ENCODE measurements at places on chromosomes 16 and 17.
A peak's percentile ranks its signal among the peaks of the same experiment; 100 is the strongest.

DNA sequence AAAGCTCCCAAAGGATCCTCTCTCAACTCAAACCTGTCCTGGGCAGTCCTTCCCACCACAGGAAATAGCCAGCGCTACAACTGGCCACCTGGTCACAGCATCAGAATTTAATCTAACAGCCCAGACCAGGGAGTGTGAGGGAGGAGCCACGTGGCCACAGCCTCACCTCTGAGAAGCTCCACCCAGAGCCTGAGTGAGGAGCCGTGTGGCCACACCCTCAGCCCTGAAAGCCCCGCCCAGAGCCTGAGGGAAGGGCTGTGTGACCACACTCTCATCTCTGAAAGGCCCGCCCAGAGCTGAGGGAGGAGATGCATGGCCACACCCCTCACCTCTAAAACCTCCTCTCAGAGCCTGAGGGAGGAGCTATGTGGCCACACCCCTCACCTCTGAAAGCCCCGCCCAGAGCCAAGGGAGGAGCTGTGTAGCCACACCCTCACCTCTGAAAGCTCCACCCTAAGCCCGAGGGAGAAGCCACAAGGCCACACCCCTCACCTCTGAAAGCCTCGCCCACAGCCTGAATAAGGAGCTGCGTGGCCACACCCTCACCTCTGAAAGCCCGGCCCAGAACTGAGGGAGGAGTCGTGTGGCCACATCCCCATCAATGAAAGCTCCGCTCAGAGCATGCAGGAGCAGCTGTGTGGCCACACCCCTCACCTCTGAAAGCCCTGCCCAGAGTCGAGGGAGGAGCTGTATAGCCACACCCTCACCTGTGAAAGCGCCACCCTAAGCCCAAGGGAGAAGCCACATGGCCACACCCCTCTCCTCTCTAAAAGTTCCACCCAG, 28.6 kb downstream of the SLC38A8 start:
- DNase-seq: peak; percentile 18

- DNase-seq: no peak
Observed at GRCh38 chr16:79069633-79070032, 530.9 kb downstream of the MAF start.

DNA sequence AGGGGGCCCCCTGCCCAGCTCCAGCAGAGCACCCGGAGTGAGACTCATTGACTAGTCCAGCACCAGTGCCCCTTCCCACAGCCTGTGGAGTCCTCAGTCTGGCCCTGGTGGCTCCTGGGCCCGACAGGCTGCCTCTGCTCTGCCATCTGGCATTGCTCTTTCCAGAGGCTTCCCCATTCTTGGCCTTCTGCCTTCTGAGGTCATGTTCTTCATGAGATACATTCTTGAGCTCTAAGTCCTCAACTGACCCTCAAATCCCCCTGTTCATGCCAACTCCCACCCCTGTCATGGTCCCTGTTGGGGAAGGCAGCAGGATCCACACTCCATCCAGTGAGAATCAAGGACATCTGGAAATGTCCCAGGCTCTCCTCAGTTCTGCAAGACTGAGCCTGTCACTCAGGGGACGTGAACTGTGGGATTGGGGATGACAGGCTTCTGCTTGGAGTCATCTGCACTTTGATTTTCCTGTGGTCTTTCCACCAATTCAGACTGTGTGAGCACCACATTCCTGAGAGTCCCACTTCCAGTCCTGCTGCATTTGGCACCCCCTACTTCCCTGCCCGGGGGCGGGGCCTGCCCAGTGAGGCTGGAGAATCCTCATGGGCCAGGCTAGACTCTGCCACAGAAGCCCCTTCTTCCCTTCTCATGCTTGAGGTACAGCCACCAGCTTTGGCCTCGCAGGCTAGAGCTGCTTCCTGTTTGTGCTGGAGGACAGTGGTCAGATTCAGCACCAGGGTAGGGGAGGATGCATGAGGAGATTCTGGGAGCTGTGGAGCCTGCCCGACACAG, 2.7 kb downstream of the TRPV2 start:
- peak; percentile 74 for DNase-seq

DNA sequence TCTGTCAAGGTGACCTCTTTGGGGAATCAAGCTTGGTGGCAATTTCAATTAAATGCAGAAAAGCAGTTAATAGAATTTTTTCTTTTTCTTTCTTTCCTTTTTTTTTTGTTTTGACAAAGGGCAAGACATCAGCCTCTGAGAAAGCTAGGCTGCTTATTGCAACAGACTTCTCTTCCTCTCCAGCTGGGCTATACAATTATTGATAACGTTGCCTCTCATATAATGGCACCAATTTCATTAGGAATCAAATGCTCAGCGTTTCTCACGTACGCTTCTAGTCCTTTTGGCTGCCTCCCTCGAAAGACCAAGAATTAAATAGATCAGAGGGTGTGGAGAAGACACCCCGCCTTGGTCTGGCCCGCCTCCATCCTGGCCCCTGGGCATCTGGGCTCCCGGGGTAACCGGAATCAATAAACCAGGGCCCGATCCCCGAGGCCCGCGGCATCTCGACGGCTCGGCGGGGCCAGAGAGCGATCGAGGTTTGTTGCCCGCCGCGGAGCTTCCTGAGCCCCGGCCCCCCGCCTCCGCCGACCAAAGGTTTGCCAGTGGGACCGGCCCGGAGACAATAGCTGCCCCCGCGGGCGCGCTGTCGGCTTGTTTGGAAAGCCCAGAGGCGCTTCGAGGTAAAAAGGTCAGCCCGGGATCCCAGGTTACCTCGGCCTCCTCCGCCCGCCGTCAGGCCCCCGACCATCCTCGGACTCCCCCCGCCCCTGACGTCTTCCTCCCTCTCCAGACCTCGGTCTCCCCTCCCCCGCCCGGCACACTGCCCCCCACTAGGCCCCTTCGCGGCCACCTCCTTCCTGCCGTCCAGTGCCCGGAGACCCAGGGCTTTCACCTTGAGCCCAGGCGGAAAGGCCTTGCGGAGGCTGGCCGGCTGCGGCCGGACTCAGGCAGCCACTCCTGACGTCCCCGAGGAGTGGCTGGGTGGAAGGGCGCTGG, 3.9 kb downstream of the HOXB1 start:
- DNase-seq: no peak

DNA sequence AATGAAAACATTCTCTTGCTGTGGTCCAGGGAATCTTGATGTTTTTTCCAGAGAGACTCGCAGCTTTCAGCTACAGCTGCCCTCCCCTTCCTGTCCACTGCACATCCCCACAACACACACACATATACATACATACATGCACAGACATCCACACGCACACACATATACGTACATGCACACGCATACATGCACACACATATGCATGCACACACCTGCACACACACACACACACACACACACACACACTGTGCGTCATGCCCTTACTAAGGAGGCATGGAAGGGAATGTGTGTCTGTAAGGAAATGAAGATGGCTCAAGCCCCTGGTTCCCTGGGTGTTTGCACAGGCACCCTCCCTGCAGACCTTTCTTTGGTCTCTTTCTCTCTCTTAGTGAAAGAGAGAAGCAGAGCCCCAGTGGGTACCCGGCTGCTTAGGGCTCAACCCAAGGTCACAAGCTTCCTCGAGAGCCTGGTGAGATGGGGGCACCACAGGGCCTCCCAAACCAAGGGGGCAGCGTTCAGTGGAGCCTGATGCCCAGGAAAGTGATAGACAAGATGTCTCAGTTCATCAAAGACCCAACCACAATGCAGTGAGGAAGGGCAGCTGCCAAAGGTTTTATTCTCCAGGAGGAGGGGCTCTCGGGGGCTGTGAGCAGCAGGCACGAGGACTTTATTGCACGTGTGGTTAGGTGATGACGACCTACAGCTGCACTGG, 33.3 kb downstream of the TNFRSF13B start:
- no peak for DNase-seq

DNA sequence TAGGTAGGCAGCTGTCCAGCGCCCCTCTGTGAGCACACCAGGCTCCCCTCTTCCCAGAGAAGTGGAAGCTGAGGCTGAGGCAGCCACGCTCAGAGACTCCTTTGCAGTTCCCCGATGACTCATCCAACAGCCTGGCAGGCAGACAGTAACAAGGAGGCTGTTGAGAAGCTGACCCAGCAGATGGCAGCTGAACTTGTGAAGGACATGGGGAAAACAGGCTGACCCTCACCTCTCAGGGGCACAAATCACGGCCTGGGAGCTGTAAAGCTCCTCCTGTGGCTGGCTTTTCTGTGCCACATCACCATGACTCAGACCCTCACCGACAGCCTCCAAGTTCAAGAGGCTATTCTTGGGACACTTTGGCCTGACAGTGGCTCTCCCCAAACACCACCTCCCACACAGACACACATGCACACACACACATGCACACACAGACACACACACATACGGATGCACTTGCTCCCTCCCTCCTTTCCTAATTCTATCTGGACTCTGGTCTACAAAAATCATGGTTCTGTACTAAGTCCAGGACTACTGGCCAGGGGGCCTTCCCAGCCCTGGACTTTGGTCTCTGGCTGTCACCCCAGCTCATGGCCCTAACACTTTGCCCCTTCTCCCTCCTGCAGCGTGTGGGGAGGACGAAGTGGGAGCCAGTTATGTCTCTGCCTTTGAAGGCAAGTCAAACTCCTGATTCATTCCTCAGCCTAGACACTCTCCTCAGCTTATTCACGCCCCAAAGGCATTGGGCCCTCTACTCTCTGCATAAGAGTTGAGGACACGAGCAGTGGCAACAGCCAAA, 23.2 kb downstream of the MAP3K14 start:
- peak; percentile 83 for DNase-seq

DNA sequence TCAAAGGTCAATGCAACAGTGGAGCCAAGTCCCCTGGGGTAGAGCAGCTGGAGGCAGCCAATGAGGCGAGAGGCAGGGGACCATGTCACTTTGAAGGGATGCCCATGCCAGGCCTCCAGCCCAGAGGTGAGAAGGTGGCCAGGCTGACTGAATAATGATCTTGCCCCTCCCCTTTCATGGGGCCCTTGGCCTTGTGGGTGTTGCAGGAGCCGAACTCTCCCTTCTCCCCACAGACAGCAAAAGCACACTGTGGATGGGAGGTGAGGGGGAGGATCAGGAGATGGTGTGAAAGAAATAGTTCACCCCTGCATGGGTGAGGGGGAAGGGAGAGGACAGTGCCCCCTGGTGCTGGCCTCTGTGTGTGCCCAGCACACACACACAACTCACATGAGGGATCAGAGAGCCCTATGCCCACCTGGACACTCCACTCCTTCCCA, 15.8 kb upstream of the TBX21 start:
- no peak for DNase-seq

GRCh38 chr17:48296453-48296852, 133.6 kb downstream of the SKAP1 start:
- no peak for DNase-seq

- no peak for DNase-seq
Observed at GRCh38 chr17:74757502-74757901, 9.1 kb downstream of the NHERF1 start.

- DNase-seq: no peak
Observed at GRCh38 chr16:24257958-24258357, 1.8 kb downstream of the CACNG3 start.

DNA sequence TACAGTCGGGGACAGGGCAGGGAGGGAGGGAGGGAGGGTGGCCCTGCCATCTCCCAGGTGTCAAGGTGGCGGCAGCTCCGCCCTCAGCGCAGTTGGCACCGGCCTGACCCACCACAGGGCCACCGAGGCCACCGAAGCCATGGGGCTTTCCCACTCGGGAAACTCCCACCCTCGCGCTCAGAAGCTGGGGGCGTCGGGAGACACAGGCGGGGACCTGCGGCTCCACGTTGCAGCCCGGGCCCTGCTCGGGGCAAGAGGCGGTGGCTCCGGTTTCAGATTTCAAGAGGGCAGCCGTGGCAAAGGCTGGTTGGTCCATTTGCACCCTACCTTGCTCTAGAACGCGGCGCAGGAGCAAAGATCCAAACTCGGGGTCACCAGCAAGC, 544 bp downstream of the CYB561 start:
- DNase-seq: no peak

GRCh38 chr17:69572747-69573146, 158.2 kb downstream of the MAP2K6 start:
- no peak for DNase-seq

GRCh38 chr17:77444984-77445759, 304.4 kb downstream of the SEC14L1 start:
- no peak for DNase-seq

All from foreskin melanocyte (primary cell).